Uterus (tissue), 4 donors: ENCODE measurements at places on chromosomes 5 and 9. TPM values are rescaled to one million over a fixed set of nuclear protein-coding genes. Genes with fewer than 3 reads are reported as not detected.
A peak's percentile ranks its signal among the peaks of the same experiment; 100 is the strongest.

CCDC192 gene
- 0.35 TPM for total RNA-seq

ABHD17B gene
- total RNA-seq = 11.5 TPM

NOXA1 gene
- 4.6 TPM for total RNA-seq

ARL10 gene
- 15.2 TPM for total RNA-seq

COL27A1 gene
- 37.7 TPM for total RNA-seq

PDZD2 gene
- 21.4 TPM for total RNA-seq

FAM221B gene
- total RNA-seq = not detected

TMEM174 gene
- not detected for total RNA-seq

AJM1 gene
- 3.6 TPM for total RNA-seq

ERAP2 gene
- 9.5 TPM for total RNA-seq

CDO1 gene
- total RNA-seq = 11.3 TPM

SLC26A2 gene
- 42.9 TPM for total RNA-seq

PARP8 gene
- 23.2 TPM for total RNA-seq

ENHO gene
- total RNA-seq = not detected

- no peaks in the 10 kb centered on the region for H3K4me1 ChIP-seq
- DNase-seq = peak; percentile 39
These were observed 290.5 kb downstream of the DOCK8 start for GRCh38 chr9:504921-505740.

- no peak overlapping the region for H3K27ac ChIP-seq
- no peak for DNase-seq
- no peaks in the 10 kb centered on the region for H3K4me1 ChIP-seq
These were observed 295.5 kb upstream of the SMC2 start for GRCh38 chr9:103798620-103799019.

DNA sequence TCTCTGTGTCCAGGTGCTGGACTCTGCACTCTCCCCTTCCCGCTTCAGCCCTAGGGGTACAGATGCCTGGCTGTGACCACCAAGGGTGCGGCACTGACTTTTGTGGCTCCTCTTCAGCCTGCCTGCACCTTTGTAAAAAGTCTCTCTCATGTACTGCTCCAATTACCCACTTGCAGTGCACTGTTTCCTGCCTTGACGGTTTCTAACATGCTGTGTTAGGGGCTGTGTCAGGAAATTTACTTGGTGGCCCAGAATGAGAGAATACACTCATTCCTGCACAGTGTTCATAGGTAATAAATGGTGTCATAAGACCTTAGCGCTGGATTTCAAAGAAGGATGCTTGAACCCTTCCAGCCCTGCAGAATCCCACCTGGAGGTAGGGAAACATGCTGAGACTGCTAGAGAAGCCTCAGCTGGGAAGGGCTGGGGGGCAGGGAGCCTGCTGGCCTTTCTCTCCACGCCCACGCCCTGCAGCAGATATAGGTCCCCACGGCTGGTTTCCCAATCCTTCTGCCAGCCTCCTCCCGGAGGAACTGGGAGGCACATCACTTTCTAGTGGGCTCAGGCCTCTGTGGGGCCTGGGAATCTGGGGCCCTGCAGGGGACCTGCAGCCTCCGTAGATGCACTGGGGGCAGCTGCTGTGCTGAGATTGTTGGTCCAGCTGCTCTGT lies 17.6 kb upstream of the HRH2 start:
- no peaks in the 10 kb centered on the region for H3K36me3 ChIP-seq
- H3K4me1 ChIP-seq = no peaks in the 10 kb centered on the region
- no peak overlapping the region for H3K27ac ChIP-seq
- H3K4me3 ChIP-seq = no peak overlapping the region

DNA sequence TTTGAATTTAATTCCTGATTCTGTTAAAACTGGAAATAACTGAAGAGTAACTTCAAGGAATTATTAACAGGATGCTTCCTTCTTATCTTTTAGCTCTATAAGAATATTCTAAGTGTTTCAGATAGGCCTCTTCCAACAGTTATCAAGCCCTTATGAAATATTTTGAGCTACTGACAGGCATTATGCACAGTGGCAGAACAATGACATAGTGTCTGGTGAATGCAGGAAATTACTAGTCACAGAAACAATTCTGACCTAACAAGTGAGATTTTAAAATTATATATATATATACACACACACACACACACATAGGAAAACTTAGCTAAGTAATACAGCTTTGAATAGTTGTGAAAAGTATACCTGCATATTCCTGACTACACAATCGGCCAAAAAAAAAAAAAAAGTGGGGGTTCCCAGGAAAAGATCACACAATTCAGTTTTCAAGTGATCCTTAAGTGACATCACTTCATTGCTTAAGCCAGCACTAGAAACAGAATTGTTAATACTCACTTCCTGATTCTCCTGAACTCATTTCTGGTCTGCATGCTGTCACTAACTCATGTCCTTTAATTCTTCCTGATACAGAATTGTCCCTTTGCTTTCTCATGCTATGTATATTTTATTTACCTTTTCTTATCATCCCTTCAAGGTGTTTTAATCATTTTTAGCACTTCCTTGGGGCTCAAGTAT lies 77.3 kb downstream of the SLC25A46 start:
- H3K27me3 ChIP-seq = no peaks in the 10 kb centered on the region
- no peak overlapping the region for H3K27ac ChIP-seq
- H3K4me3 ChIP-seq = no peak overlapping the region

DNA sequence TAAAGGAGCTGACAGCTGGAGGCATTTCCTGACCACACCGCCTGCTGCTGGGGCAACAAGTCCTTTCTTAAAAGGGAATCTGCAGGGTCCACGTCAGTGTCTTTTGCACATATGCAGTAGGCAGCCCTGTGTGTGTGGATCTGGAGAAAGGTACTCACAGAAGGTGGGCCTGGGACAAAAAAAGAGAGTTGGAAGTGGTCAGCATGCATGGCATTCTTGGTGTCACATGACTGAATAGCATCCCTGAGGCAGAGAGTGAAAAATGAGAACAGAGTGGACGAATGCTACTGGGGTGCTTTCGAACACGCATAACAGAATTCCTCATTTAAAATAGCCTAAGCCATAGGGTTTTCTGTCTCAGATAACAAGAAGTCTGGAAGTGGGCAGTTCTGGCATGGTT lies 47.0 kb downstream of the DNAJC21 start:
- no peaks in the 10 kb centered on the region for H3K27me3 ChIP-seq
- no peaks in the 10 kb centered on the region for H3K4me1 ChIP-seq
- no peaks in the 10 kb centered on the region for H3K36me3 ChIP-seq
- no peak overlapping the region for H3K27ac ChIP-seq
- DNase-seq = no peak
- H3K4me3 ChIP-seq = no peak overlapping the region

DNA sequence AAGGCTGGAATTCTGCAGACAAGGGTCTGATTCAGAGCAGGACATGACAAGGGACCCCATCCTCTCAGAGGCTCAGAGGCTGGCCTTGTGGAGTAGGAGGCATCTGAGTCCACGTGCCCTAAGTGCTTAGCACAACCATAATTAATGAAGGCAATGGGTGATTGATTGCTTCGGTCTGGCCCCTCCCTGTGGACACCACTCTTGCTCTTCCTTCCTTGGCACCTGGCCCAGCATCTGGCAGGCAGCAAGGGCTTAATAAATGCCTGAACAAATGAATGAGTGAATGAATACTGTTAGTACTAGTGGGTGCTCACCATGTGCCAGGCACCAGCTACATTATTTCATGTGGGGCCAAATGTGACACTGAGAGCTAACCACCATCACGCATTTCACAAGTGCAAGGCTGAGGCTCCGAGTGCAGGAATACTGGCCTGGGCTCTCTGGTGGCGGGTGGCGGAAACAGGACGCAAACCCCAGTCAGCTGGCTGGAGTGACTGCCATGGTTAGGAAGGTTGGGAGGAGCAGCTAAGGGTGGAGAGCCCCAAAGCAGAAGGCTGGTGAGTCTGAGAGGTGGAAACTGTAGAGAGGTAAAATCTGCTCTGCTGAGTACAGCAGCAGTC lies 53.6 kb downstream of the ASS1 start:
- H3K27me3 ChIP-seq = no peaks in the 10 kb centered on the region
- H3K4me1 ChIP-seq = no peaks in the 10 kb centered on the region
- H3K27ac ChIP-seq = no peak overlapping the region

DNA sequence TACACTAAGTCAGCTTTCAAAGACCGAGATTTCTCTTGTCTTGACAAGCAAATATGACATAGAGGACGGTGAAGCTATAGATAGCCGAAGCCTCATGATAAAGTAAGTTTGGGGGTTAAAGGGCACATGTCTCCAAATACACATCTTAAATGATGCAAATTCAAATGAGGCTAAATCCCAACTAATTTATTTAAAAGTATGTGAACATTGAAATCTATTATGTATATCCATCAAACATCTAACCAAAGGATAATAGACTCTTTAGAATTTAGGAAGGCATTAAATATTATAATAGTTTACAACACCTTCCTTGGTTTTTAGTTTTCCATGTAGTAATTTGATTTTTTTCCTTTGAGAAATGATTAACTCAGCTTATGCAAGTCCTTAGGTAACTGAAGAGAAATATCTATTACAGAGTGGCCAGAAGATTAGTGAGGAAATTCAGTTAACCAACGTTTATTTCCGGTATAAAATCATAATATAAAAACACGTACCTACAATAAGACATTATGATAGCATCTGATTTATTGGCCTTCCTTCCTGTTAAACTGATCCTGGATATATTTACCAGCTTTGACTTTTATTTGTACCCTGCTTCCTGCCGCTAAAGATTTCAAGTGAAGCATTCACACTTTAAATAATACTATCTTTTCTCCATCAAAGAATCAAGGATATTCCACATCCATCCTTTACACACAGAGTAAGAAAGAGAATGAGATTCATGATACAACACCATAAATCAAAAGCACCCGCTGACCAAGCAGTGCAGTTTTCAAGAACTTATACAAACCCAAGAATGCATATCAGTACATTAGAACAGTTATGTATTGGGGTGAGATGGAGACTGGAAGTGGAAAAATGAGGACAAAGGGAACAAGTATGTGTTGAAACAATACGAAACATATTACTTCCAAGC lies 31.9 kb upstream of the F2R start:
- no peak overlapping the region for H3K4me3 ChIP-seq
- no peaks in the 10 kb centered on the region for H3K36me3 ChIP-seq
- H3K27me3 ChIP-seq = no peaks in the 10 kb centered on the region
- H3K27ac ChIP-seq = no peak overlapping the region
- H3K4me1 ChIP-seq = no peaks in the 10 kb centered on the region

- H3K36me3 ChIP-seq = no peaks in the 10 kb centered on the region
- no peak overlapping the region for H3K27ac ChIP-seq
- H3K27me3 ChIP-seq = no peaks in the 10 kb centered on the region
- no peak overlapping the region for H3K4me3 ChIP-seq
These were observed 128.1 kb upstream of the TRIM32 start for GRCh38 chr9:116558818-116559540.

- H3K36me3 ChIP-seq = no peaks in the 10 kb centered on the region
- H3K27ac ChIP-seq = peak overlapping the region; percentile 50
- no peaks in the 10 kb centered on the region for H3K27me3 ChIP-seq
- H3K4me3 ChIP-seq = no peak overlapping the region
These were observed 34.1 kb upstream of the C5orf47 start for GRCh38 chr5:173954671-173955521.

DNA sequence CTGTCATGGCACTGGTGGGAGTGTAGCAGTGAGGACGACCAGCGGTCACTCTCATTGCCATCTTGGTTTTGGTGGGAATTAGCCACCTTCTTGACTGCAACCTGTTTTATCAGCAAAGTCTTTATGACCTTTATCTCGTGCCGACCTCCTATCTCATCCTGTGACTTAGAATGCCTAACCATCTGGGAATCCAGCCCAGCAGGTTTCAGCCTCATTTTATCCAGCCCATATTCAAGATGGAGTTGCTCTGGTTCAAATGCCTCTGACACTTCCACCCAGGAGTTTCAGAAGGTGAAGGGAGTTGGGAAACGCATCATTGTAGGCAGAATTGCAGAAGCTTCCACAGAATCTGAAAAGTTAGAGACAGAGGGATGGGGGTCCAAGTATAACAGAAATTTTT lies 35.4 kb downstream of the SHC3 start:
- H3K27ac ChIP-seq = no peak overlapping the region
- no peak for DNase-seq
- no peaks in the 10 kb centered on the region for H3K4me1 ChIP-seq
- no peaks in the 10 kb centered on the region for H3K36me3 ChIP-seq
- H3K27me3 ChIP-seq = no peaks in the 10 kb centered on the region
- H3K4me3 ChIP-seq = no peak overlapping the region

GRCh38 chr5:137344723-137345322 lies 154.3 kb downstream of the SPOCK1 start:
- no peak overlapping the region for H3K27ac ChIP-seq
- DNase-seq = no peak
- no peaks in the 10 kb centered on the region for H3K36me3 ChIP-seq
- H3K4me1 ChIP-seq = no peaks in the 10 kb centered on the region
- H3K4me3 ChIP-seq = no peak overlapping the region

DNA sequence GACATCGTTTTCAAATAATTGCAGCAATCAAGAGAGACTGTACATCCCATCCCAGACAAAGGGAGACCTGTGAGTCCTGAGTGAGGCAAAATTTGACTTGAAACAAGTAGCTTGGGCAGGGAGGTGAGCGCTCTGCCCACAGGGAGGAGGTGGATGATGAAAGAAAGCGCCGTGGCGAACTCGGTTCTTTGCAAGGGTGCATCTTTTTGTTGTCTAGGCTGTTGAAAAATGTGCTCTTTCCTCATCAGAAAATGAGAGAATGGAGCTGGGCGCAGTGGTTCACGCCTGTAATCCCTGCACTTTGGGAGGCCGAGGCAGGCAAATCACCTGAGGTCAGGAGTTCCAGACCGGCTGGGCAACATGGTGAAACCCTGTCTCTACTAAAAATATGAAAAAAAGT lies 150.5 kb downstream of the GAPVD1 start:
- no peaks in the 10 kb centered on the region for H3K36me3 ChIP-seq
- DNase-seq = no peak
- no peaks in the 10 kb centered on the region for H3K4me1 ChIP-seq
- no peaks in the 10 kb centered on the region for H3K27me3 ChIP-seq
- H3K27ac ChIP-seq = no peak overlapping the region
- H3K4me3 ChIP-seq = no peak overlapping the region
